ENCODE measurements at places on chromosomes 4 and X. TPM values are rescaled to one million over a fixed set of nuclear protein-coding genes. Genes with fewer than 3 reads are reported as not detected.

DNA sequence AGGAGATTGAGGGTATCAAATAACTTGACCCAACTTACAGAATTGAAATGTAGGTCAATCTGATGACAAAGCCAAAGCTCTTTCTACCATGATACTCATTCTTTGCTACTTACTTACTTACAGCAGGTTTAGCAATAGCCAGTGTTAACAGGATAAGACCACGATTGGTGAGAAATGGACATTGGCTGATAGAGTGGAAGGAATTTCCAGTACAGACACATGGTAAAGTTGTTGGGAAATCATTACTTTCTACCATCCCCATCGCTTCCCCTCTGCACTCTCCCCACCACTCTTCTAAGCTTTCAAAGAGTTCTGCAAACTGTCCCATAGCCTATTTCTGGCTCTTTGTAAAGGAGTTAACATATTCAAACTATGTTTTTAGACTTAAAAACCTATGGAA lies 119.7 kb downstream of the CHRNA9 start:
- DNase-seq = no peak

CT83 gene
- not detected for polyA plus RNA-seq

VEGFC gene
- 30.1 TPM for polyA plus RNA-seq

- DNase-seq = no peak
Observed at GRCh38 chr4:141810038-141810711, 173.8 kb downstream of the IL15 start.

TBX22 gene
- polyA plus RNA-seq = not detected
